NCI-H1105 treated with DMSO at 0.1 percent for 48 hours (cell line): ENCODE measurements at places on chromosomes 2 and 18.

DNA sequence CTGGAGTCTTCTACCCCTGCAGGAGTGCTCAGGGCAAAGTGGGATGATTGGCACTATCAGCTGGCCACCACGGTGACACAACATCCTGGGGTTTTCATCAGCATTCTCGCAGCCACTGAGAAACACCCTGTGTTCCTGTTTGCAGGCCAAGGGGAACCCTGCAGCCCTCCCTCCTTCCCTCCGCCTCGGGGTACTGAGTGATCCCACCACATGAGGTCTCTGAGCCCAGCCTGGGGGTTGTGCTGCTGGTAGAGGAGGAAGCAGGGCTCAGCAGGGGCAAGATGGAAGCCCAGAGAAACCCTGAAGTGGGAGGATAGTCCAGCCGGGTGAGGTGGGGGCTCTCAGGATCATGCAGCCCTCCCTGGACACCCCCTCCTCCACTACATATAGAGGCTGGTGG is at the start of gene OXER1:
OXER1 (minus strand) TSS at position 40 of the 400 bp plus-strand sequence. CDS start 73 bp downstream, outside the sequence.
- DNase-seq, result no peak

- DNase-seq, result no peak
These were observed 310.0 kb upstream of the UBE2E3 start for GRCh38 chr2:180670302-180671003.

GRCh38 chr18:58458304-58458703 is 170.6 kb downstream of the ALPK2 start:
- DNase-seq, result no peak

- no peak for DNase-seq
These were observed 32.1 kb downstream of the WDR33 start for GRCh38 chr2:127778850-127779249.

GRCh38 chr2:159716857-159717256 is 4.6 kb downstream of the MARCHF7 start:
- no peak for DNase-seq
